PC-9 (cell line): ENCODE measurements at places on chromosomes 7 and 10. TPM values are rescaled to one million over a fixed set of nuclear protein-coding genes. Genes with fewer than 3 reads are reported as not detected.

DNA sequence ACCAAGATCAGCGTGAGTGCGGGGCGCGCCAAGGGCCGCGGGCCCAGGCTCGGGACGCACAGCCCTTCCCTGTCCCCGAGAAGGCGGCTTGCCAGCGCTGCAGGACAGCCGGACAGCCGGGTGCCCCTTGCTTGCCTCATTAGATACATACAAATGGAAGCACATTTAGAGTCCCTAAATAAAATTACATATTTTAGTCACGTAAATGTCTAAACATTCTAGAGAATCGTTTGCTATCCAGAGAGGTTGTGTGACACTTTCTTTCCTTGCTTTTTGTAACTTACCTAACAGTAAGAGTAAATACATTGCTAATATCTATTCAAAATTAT is 4.8 kb downstream of the VSTM2A start:
- H3K36me3 ChIP-seq = no peaks in the 10 kb centered on the region
- peaks cover 45% of the 10 kb centered on the region for H3K27me3 ChIP-seq
- H3K4me1 ChIP-seq = no peaks in the 10 kb centered on the region
- H3K27ac ChIP-seq = no peak overlapping the region

DNA sequence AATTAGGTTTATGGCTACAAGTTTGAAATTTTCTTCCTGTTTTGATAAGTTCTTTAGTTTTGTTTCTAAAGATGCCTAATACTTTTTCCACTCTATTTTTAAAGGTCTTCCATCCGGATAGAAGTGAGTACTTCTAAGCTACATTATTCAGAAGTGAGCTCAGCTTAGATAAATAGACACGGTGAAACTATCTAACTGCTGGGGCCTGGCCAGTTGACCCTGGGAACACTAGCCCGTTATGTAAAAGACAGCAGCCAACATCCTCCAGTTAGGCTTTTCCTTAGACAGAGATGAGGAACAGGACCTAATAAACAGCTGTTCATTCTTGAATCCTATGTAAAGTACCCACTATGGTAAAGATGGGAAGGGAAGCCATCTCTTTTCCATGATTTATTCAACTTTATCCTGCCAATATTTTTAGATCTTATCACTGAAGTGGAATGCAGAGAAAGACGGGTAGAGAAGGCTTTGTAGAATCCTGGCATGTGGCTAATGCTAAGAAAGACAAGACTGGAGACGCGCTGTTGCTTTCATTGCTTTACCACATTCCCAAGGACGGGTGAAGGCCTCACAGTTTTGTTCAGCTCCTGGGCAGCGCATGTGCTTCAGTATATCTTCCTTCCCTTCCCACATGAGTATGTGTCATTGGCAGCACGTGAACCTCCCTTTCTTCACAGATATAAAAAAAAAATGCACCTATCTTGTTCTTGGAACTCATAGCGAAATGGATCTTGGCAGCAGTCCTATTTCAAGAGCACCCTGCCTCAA is 340.0 kb upstream of the MEOX2 start:
- H3K27ac ChIP-seq = no peak overlapping the region
- no peak for DNase-seq
- no peaks in the 10 kb centered on the region for H3K4me1 ChIP-seq
- H3K27me3 ChIP-seq = no peaks in the 10 kb centered on the region

DNA sequence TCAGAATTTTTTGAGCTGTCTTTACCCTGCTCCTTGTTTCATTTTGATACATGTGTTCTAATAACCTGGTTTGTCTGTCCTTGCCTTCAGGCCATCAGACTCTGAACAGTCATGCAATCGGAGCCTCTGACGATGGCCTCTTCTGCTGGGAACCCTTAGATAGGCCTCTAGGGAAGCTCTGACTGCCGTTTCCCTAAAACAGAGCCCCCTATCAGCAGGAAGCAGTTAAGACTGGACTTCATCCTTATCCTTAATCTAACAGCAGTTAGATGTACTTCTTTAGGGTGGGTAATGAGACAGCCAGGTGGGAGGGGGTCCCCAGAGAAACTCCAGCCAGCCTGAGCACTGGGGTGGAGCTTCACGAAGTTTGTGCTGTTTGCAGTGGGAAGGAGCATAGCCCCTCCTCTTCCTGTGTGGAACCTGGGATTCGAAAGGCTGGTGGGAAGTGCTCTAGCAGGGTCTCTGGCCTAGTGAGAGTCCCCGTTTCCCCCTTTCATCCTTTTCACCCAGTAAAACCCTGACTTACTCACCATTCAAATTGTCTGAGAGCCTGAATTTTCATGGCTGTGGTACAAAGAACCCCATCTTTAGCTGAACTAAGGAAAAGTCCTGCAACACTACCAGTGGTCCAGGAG is 28.4 kb upstream of the SORCS3 start:
- no peaks in the 10 kb centered on the region for H3K36me3 ChIP-seq
- H3K27ac ChIP-seq = no peak overlapping the region
- no peak for DNase-seq

Gene CYP2C19
- not detected in 2 replicates for total RNA-seq

Gene TAS2R4
- total RNA-seq = 0.65 and 1.4 TPM in 2 replicates

GRCh38 chr10:98382691-98383101 is 32.3 kb downstream of the PYROXD2 start:
- no peak for DNase-seq
- no peaks in the 10 kb centered on the region for H3K36me3 ChIP-seq
- H3K27ac ChIP-seq = peak overlapping the region; percentile 57; the same call in 1 of the 2 replicates
- H3K27me3 ChIP-seq = no peaks in the 10 kb centered on the region
- H3K4me3 ChIP-seq = no peak overlapping the region
